ENCODE measurements at places on chromosomes 7 and 10. TPM values are rescaled to one million over a fixed set of nuclear protein-coding genes. Genes with fewer than 3 reads are reported as not detected.

The HABP2 gene
- total RNA-seq = not detected

The SPDYE8 gene
- total RNA-seq = not detected

The SNCG gene
- 70.9 TPM for total RNA-seq

The EPDR1 gene
- 9.1 TPM for total RNA-seq

The MNX1 gene
- not detected for total RNA-seq

DNA sequence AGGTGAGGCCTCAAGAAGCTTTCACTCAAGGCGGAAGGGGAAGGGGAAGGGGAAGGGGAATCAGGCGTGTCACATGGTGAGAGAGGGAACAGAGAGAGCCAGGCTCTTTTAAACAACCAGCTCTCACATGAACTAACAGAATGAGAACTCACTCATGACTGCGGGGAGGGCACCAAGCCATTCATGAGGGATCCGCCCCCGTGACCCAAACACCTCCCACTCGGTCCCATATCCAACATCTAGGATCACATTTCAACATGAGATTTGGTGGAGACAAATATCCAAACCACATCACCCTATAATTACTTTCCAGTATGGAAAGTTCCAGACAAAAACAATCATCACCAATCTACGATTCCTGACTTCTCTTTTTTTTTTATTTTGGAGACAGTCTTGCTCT is 22.9 kb downstream of the HIP1 start:
- DNase-seq = no peak

DNA sequence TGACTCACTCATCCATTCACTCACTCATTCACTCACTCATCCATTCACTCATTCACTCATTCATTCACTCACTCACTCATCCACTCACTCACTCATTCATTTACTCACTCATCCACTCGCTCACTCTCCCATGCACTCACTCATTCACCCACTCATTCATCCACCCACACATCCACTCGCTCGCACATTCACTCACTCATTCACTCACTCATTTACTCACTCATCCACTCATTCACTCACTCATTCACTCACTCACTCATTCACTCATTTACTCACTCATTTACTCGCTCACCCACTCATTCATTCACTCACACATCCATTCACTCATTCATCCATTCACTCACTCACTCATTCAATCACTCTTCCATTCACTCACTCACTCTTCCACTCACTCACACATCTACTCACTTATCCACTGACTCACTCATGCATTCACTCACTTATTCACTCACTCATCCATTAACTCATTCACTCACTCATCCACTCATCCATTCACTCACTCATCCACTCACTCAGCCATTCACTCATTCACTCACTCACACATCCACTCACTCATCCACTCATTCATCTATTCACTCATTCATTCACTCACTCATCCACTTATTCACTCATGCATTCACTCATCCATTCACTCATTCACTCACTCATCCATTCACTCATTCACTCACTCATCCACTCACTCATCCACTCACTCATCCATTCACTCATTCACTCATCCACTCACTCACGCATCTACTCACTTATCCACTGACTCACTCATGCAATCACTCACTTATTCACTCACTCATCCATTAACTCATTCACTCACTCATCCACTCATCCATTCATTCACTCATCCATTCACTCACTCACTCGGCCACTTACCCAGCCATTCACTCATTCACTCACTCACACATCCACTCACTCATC is 74.0 kb downstream of the CARD11 start:
- DNase-seq = no peak

- DNase-seq = no peak
Observed at GRCh38 chr10:70805619-70806215, 10.0 kb upstream of the SGPL1 start.

- no peak for DNase-seq
Observed at GRCh38 chr7:23333671-23334246, 34.6 kb downstream of the MALSU1 start.

DNA sequence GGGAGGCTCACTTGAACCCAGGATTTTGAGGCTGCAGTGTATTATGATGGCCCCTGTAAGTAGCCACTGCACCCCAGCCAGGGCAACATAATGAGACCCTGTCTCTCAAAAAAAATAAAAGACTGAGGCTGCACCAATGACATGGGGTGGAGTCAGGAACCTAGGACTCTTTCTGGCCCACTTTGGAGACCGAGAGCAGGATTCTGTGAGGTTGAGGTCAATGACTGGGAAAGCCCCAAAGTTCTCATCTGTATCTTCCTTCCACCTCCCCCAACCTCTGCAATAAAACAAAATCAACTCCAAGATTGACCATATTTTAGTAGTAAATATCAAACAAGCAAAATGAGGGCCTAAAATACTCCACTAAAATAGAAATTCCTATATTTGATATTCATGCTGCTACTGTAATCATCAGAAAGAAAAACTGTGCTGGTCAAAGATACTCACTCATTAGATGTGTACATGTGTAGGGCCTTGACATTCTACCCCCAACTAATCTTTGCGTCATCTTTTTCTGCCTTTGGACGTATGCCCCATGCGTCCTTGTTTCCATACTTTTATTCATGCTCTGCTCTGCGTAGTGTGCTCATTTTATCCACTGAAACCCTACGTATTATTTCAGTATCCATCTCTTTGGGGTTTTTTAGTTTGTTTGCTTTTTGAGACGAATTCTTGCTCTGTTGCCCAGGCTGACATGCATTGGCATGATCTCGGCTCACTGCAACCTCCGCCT is 23.8 kb downstream of the WBP1L start:
- DNase-seq = no peak

DNA sequence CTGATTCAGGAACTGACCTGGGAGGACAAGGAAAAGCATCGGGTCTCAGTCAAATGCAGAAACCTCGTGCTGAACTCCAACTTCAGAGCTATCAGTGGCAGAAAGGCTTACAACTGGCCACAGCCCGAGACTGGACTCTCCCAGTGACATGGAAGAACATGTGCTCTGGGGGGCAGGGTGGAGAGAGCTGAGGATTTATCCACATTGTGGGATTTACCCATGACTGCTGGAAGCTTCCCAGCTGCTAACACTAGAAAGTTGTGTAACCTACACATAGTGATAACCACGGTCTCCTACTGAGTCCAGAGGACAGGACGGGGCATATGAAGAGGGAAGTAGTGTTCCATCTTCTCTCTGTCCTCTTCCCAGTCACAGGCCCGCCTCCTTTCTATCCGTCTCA is 103.4 kb downstream of the ITIH5 start:
- no peak for DNase-seq

DNA sequence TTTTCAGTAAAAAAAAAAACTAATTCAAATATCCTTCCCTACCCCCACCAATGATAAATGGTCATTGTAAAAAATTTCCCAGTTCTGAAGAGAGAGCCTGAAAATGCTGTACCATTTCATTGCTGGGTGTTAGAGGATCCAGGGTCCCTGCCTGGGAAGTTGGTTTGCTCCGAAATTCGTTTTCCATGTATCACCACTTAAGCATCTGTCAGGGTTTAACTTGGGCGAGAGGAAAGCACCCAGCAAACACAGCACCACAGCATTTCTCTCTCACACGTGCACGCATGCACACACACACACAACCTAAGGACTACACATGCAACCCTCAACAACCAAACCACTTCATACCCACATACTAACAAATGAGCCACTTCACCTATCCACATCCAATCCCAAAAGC is 42.1 kb upstream of the EMX2 start:
- DNase-seq = no peak

DNA sequence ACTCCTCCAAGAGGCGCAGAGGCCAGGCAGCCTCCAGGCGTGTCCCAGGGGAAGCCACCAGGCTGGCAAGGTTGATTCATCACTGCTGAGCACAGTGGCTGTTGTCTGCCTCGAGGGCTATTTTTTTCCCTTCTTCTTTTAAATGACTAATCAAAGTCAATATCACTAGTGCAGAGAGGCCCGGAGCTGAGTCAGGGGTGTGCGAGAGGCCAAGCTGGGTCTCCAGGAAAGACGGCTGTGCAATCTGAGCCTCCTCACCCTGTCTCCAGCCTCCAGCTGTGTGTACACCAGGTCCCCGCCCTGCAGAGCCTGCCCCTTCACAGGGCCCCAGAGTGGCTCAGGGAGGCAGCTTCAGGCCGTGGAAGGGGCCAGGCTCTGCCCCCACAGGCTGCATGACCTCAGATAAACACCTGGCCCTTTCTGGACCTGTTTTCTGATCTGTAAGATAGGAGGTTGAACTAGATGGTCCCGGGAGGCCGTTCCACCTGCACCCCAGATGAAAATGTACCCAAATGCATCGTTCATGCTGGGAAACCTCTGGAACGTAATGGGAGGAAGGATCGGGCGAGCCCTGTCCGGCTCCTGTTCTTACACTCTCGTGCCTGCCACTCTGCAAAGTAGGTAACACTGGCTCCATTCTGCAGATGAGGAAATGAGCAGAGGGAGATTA is 3.7 kb downstream of the STX1A start:
- no peak for DNase-seq

DNA sequence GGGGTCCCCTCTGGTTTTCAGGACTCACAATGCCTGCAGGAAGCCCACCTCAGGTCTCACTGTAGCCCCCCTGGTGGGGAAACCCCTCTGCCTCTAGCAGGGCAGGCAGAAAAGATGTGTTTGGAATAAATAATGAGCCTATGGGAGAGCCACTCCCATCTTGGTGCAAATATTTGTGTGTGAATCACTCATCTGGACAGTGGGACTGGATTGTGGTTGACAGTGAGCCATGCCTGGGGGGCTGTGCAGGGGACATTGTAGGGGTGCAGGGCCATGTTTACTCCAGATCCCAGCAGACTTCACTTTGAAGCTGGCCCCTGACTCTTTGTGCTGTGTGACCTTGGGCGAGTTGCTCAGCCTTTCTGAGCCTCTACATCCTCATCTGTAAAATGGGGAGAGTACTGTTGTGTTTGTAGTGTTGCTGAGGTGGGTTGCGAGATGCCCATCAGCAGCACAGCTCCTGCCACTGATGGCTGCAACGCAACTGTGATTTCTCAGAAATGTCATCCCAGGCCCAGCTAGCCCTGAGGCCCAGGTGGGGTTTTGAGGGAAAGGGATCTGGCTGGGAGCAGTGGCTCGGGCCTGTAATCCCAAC is 20.7 kb downstream of the GTF2IRD1 start:
- no peak for DNase-seq

DNA sequence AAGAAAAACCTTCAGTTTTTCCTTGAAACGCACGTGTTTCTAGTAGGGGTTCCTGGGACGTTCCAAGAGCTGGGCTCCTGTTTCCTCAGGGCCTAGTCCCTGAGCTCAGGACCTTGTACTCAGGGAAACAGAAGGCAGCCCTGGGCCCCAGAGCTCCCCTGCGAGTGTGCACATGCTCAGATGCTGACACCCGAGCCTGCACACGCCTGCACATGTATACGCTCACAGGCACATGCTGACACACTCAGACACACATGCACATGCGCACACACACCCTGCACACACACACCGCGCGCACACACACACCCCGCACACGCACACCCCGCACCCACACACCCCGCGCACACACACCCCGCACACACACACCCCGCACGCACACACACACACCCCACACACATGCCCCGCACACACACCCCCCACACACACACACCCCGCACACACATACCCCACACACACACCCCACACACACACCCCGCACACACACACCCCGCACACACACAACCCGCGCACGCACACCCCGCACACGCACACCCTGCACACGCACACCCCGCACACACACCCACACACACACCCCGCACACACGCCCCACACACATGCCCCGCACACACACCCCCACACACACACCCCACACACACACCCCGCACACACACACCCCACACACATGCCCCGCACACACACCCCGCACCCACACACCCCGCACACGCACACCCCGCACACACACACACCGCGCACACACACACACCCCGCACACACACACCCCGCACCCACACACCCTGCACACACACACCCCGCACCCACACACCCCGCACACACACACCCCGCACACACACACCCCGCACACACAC is 52.2 kb downstream of the CALML3 start:
- DNase-seq = no peak

DNA sequence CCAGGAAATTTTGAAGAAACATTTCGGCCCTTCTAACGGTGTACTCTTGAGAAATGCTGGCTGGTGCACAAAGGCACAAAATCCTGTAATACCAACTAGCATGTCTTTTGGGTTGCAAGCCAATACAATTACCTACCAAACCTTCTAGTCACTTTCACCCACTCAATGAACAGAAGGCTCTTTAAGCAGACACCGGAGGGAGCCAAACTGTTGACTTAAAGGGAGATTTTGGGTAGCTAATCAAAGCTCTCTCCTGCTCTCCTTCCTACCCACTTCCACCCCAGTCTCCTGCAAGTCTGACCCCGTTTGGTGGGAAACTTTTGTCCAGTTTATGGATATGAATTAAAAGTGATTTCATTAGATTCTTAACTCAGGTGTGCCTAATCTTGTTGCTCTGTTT is 24.0 kb downstream of the GRM3 start:
- DNase-seq = no peak

All from omental fat pad (tissue), 4 donors.